ENCODE measurements at places on chromosomes 13 and 19. TPM values are rescaled to one million over a fixed set of nuclear protein-coding genes. Genes with fewer than 3 reads are reported as not detected.

- peak; percentile 13 for DNase-seq
These were observed at the start of gene RASAL3 for GRCh38 chr19:15464394-15465385. RASAL3 (minus strand) TSS chr19:15464544; CDS start chr19:15464358, 186 bp downstream.

DNA sequence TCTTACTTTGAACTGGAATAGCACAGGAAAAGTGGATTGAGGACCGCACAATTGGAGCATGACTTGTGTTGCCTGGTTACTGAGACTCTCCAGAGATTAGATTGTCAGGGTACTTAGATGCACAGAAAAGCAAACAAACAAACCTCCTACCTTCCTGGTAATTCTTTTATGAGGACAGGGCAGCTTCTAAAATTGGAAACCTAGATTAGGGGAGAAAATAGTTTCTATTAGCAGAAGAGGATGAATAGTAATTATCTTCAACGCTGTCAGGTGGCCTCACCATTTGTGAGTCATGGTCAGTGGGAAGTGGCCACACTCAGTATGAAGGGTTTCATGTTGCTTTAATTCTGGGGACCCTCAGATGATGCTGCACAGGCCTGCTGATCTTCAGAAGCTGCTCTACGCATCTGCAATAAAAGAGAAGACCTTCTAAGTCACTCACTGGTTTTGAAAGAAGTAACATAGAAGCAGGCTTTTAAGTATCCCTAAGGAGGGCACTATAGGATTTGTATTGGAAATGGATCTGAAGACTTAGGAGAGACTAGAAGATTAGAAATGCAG is 106.8 kb downstream of the LACC1 start:
- DNase-seq = no peak

GRCh38 chr13:85567909-85568308 is 231.3 kb downstream of the SLITRK6 start:
- DNase-seq = no peak

- DNase-seq = no peak
These were observed 140.8 kb upstream of the SERP2 start for GRCh38 chr13:44232774-44233173.

Gene CASP14
- not detected for total RNA-seq

All from frontal cortex (tissue), 4 donors.